ENCODE measurements at places on chromosomes 11 and 22. TPM values are rescaled to one million over a fixed set of nuclear protein-coding genes. Genes with fewer than 3 reads are reported as not detected.

DNA sequence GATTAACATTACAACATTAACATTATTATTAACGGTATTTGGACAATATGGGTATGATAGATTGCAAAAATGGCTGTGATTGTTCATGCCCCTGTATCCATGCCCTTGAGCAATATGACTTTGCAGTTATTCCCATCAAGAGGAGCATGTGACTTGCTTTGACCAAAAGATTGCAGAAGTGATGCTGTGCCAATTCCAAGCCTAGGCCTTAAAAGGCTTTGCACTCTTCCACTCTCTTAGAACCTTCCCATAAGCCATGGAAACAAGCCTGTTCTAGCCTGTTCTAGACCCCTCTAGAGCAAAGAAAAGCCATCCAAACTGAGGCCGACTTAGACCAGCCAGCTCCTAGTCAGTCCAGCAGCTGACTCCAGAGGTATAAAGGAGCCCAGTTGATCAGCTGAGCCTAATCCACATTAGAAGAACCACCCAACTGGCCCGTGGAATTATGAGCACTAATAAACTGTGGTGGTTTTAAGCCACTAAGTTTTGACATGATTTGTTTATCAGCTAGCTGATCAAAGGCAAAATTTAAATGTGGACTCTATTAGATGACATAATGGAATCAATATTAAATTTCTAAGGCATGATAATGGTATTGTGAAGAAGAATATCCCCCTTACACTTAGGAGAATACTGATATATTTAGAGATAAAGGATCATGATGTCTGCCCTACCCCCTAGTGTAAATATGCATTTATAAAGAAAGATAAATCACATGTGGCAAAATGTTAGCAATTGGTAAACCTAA lies 28.6 kb downstream of the RAB30 start:
- peaks cover 7% of the 10 kb centered on the region for H3K4me1 ChIP-seq
- no peak for DNase-seq
- no peaks in the 10 kb centered on the region for H3K36me3 ChIP-seq
- no peak overlapping the region for H3K27ac ChIP-seq
- H3K27me3 ChIP-seq = no peaks in the 10 kb centered on the region

NTM gene
- not detected for total RNA-seq

GRCh38 chr22:39832627-39833074 lies 60.9 kb downstream of the ENTHD1 start:
- peaks cover 7% of the 10 kb centered on the region for H3K27me3 ChIP-seq
- peaks cover 16% of the 10 kb centered on the region for H3K4me1 ChIP-seq
- H3K4me3 ChIP-seq = no peak overlapping the region
- no peak overlapping the region for H3K27ac ChIP-seq

DNA sequence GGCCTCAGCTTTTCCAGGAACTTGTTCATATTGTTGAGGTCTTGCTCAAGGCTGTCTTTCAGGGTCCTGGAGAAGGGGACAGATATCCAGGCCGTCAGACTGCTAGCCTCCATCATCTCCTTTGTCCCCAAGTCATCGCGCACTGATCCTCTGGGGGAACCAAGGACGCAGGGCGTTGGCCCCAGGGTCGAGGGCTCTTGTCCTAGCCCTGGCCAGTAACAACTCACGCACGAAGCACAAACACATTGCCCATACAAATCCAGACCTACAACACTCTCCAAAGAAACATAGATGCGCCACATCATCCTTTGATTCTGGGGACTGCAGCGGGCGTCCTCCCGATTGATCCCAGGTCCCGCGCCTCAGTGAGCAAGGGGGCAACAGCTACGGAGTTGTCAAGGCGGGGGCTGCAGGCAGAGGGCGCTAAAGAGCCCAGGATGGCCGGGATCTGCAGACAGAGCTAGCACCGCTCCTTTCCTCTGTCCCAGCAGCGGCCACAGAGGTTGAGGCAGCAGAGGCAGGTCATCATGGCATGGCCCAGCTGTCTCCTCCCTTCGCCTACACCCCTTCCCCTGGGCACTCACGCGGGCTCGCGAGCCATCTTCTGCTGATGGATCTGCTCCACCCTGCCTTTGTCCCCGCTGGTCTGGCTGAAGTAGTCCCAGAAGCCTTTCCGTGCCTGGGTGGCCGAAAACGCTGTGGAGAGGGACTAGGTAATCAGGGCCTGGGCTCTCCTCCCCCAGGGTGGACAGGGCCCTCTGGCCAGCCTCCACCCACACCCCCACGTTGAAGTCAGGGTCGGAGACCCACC lies 472 bp downstream of the APOA5 start:
- H3K27me3 ChIP-seq = no peaks in the 10 kb centered on the region
- H3K4me3 ChIP-seq = no peak overlapping the region
- peaks cover 31% of the 10 kb centered on the region for H3K4me1 ChIP-seq
- H3K27ac ChIP-seq = peak overlapping the region; percentile 21
- H3K36me3 ChIP-seq = peaks cover 2% of the 10 kb centered on the region
- peak; percentile 71 for DNase-seq

DNA sequence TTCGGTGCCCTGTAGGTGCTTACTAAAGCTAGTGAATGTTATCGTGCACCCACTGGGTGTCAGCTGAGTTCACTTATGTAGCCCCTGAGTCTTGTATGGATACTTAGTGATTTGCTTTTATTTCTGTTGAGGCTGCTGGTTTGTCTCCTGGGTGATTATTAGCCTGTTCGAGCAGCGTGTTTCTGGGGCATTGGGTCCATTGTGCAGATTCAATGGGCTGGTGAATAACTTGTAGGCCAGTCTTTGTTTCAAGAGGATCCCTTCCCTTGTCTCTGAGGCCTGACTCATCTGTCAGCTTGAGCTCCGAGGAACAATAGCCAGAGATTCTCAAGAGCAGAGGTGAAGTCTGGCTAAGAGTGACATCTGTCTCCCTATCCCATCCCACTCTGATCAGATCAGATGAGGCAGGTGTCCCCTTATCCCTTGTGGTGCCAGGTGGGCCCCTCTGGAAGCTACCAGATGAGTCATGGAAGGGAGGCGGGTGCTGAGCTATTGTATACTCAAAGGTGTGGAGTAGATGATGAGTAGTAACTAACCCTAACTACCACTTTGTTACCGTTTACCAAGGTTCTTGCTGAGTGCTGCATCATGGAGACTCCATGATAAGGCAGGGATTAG lies 3.7 kb downstream of the MIAT start:
- H3K4me1 ChIP-seq = peaks cover 32% of the 10 kb centered on the region
- H3K4me3 ChIP-seq = no peak overlapping the region
- no peaks in the 10 kb centered on the region for H3K36me3 ChIP-seq
- DNase-seq = no peak
- H3K27me3 ChIP-seq = no peaks in the 10 kb centered on the region

DNA sequence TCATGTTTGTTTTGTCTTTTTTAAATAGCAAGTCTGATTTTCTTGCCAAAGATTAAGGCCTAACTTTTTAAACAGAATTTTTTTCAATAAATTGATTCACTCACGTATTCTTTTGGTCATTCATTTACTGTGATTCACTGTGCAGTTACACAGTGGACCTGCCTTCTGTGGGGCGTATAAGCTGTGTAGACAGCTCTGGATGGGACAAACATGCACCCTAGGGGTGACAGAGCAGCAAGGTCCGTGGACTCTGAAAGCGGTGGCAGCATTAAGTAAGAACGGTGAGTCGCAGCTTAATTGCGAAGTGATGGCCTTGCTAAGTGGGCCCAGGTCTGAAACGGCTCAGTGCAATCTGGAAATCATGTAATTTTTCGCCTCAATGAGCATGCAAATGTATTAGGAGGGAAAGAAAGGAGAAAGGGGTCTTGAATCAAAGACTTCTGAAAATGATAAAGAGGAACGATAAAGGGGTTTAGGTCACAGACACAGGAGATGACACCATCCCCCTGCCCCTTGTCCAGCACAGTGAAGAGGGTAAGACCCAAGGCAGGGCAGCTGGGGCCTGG lies 113.1 kb downstream of the SPATA19 start:
- H3K4me3 ChIP-seq = no peak overlapping the region
- no peaks in the 10 kb centered on the region for H3K4me1 ChIP-seq
- DNase-seq = no peak
- H3K27ac ChIP-seq = no peak overlapping the region
- H3K36me3 ChIP-seq = no peaks in the 10 kb centered on the region
- H3K27me3 ChIP-seq = peaks cover 16% of the 10 kb centered on the region

GRCh38 chr11:122159173-122159721 lies 43.2 kb upstream of the BLID start:
- no peak overlapping the region for H3K27ac ChIP-seq
- no peak for DNase-seq
- no peaks in the 10 kb centered on the region for H3K36me3 ChIP-seq
- no peak overlapping the region for H3K4me3 ChIP-seq
- peaks cover 17% of the 10 kb centered on the region for H3K4me1 ChIP-seq

DNA sequence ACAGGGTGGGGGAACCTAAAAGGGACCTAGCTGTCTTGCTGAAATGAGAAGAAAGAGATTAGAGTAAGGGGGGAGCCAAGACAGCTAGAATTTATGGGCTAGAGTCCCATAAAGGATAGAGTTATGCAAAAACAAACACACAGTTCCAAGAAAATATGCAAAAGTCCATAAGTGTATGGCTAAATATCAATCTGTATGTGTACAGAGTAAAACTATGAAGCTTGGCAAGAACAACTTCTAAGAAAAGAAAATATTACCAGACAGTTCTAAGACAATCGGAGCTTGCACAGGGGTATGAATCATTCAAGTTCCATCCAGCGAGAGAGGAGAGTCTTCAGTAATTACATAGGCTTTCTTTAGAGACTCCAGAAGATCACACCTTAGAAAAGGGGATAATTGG lies 41.8 kb downstream of the GDPD4 start:
- H3K36me3 ChIP-seq = peaks cover 3% of the 10 kb centered on the region
- H3K27ac ChIP-seq = no peak overlapping the region

GRCh38 chr11:74672332-74672955 lies 58.8 kb downstream of the CHRDL2 start:
- peaks cover 5% of the 10 kb centered on the region for H3K4me1 ChIP-seq
- no peak overlapping the region for H3K4me3 ChIP-seq
- DNase-seq = no peak
- H3K27ac ChIP-seq = no peak overlapping the region
- no peaks in the 10 kb centered on the region for H3K27me3 ChIP-seq

Data from T-helper 17 cell (primary cell).